ENCODE measurements at places on chromosomes 3 and 15.
A peak's percentile ranks its signal among the peaks of the same experiment; 100 is the strongest.

- DNase-seq, result peak; percentile 88
Measured at GRCh38 chr15:99014803-99015697, 7.5 kb upstream of the PGPEP1L start.

DNA sequence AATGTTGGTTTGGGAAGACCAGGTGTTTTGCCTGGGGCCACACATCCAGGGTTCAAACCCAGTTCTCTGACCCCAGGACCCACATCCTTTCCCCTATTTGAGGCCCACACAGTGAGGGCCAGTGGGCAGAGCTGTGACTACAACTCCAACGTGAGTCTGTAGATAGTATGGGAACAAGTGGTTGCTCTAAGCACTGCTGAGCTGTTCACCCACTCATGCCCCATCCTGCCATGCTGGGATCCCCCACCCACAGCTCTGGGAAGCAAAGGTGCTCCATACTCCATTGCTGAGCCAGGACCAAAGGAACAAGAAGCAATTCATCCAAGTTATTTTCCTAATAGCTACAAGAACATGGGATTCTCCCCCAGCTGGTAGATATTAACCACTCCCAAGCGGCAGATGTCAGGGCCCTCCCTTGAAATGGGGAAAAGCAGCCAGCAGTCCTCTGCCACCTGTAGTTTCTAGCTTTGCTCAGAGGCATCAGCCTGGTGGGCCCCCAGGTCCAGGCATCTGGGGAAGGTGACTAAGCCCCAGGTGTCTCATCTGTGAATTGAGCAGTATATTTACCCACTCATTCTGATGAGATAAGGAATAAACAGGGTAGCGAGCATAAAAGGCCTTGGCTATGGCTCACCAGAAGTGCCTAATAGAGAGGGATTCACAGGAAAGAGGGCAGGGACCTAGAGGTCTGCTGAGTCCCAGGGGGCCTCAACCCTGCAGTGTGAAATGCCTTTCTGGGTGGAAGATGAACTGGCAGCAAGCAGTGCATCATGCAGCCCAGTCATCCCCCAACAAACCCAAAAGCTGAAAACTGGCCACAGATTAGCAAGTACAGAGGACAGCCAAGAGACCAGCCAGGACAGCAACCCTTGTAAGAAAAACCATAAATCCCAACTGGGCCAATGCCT, 33.4 kb downstream of the POC1A start:
- DNase-seq, result no peak

DNA sequence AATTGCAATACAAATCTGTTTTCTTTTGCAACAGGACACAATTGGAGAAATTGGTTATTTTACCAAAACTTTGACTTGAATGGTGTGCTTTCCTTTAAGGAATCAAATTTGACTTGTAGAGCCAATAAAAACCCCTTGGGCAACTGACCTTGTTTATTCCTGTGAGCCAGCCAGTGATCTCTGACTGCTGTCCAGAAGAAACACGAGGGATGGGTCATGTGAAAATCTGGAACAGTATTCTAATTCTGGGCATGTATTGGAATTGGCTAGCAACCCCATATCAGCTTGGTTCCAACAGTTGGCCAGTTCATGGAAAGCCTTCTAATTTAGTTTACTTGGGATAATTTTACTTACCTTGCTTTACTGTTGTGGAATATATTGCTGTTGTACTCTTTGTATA, 19.1 kb upstream of the HHATL start:
- DNase-seq, result no peak

DNA sequence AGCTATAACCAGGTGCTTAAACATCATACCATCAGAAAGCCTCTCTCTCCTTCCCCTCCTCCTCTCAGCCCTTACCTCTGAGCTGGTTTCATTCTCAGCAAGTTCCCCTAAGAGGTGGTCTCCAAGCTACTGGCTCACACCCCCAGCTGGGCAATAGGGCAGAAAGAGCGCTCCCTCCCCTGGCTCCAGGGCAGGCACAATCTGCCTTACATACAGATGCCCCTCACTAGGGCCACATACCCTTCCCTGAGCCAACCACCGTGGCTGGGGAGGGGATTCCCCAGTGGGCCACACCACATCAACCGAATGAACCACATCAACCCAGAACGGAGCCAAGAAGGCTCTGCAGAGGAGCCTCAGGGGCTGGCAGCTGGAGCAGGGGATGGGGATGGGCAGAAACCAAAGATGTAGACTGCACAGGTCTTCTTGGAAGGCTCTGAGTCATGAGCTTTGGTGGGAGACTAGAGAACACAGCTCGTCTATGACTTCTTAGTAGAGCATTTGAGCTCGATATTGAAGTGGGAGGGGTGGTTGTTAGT, 4.6 kb upstream of the FBLN2 start:
- DNase-seq, result no peak

- DNase-seq, result no peak
Measured at GRCh38 chr15:50996641-50997040, 88.2 kb downstream of the AP4E1 start.

DNA sequence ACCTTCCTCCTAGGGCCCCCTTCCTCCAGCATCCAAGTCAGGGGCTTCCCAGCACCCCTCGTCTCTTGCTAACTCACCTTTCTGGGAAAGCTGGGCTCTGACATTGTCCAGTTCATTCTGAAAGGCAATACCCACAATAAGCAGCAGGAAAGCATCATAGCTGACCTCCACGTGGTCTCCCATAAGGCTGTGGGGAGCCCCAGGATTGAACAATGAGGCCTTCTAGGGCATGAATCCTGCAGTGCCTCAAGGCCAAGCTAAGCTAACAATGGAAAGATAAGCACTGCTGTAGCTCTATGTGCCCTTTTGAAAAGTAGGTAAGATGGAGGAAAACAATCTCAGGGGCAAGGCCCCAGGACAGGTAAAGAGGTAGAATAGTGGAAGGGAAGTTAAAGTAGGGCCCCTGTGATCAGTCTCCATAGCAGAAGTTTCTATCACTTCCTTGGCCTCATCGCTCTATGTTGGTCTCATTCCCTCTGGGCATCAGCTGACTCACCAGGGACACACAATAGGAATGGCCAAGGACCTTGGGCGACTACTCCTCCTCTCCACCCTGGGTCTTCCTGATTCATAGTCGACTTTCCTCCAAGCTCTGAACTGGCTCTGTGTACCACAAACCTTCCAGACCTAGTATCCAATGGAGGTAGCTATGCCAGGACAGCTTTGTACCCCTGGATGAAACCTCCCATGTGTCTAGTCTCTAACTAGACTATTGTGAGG, 11.7 kb downstream of the TRAIP start:
- no peak for DNase-seq

DNA sequence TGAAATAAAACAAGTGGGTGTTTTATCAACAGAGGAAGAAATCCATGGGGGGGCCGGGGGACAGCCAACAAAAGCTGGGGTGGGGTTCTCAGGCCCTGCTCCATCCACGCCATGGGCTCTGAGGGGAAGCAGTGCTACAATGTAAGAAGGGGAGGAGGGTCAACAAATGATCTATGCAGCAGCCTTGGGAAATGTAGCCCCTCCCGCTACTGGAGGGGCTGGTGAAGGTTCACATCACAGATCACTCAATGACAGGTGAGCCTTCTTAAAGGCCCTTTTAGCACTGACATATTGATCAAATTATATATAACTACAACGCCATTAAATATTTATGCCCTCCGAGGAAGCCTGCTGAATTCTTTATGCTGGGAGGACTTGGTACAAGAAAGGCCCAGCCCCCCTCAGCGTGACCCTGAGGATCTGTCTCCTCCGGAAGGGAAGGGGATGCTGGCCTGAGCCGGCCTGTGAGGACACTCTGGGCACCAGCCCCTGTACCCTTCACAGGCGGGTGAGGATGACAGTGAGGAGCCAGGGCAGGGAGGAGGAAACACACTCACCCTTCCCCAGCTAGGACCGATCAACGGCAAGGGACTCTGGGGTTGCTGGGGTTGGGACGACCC, 15.3 kb downstream of the TLE3 start:
- DNase-seq, result no peak

- DNase-seq, result no peak
Measured at GRCh38 chr3:45635475-45636256, 41.1 kb downstream of the LIMD1 start.

DNA sequence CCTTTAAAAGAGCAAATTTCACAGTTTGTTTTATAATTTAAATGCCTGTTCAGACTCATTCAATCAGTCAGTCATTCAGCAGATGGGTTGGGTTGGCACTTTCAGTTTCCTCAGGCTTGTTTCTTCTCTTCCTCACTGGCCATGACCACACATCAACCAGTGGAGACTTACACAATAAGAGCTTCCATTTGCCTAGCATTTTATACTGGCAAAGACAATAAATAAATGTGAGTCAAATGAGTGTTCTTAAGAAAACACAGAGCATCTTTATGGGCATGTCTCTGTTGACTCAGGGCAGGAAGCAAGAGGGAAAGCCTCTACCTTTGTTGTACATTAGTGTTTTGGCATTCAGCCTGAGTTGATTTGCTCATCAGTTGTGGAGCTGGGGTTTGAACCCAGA, 122.6 kb downstream of the EPHB1 start:
- no peak for DNase-seq

- DNase-seq, result no peak
Measured at GRCh38 chr3:64717872-64718613, 30.2 kb upstream of the ADAMTS9 start.

- DNase-seq, result no peak
Measured at GRCh38 chr3:140316466-140316865, 361.4 kb upstream of the TRIM42 start.

GRCh38 chr3:179706233-179706632, 53.4 kb downstream of the USP13 start:
- DNase-seq, result no peak

DNA sequence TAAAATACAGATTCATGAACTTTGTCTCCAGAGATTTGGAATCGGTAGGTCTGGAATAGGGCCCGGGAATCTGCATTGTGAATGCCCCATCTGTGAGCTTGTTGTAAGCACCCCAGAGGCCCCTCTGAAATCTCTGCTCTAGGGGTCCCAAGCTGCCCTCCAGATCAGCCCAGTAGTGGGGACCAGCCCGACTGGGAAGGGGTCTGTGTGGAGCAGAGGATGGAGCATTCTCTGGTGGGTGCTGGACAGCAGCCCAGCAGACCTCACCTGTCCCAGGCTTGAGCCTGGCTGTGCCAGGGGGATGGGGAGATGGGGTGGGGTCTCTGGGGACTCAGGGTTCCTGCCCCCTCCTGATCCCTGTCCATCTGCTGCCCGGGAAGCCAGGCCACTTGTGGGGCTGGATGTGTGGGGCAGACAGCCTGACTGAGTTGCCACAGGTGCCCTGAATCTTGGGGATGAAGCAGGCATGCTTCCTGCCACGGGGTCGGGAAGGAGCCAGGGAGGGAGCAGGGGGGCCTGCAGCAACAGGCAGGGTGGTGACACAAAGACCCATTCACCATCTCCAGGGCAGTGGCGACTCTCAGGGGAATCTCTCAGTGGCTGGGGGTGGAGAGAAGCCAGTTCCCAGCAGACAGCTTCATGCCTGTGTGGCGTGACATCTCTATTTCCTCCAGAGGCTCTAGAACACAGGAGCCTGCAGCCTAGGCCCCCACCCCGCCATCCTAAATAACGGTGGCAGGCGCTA, 99.3 kb downstream of the WNT7A start:
- peak; percentile 58 for DNase-seq

GRCh38 chr3:143349455-143349854, 229.9 kb downstream of the CHST2 start:
- DNase-seq, result no peak

DNA sequence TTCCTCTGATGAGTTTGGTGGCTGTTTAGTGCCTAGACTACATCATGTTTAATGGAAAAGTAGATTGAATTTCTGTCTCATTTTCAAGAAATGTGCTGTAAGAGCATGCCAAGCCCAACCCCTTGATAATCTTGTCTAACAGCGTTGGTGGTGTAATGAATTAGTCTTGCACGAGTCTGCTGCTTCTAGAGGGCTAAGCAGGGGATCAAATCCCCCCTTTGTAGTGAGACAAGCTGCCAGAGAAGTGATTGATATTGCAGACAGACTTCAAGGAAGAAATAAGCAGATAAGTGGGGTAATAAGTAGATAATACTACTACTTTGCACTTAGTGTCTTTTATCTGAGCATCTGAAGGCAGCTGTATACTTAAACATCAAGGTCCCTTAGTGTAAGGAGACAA, 141.4 kb downstream of the TP63 start:
- DNase-seq, result no peak

DNA sequence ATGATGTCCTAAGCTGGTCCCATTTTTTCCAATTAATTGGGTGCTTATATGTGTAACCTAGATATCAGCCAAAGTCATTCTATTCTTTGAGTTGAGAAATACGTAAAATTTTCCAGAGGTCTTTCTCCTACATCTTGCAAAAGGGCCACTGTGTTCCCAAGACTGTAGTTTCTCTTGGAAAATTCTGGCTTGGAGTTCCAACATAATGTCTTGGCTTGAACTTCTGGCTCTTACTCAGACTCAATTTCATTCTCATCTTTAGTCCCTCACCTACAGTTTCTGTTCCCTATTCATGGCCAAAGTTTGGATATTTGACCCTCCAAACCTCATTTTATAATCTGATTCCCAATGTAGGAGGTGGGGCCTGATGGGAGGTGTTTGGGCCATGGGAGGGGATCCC, 201.4 kb upstream of the ARHGEF26 start:
- DNase-seq, result no peak
